Right atrium auricular region (tissue), 2 donors: ENCODE measurements at places on chromosomes 5 and 9. TPM values are rescaled to one million over a fixed set of nuclear protein-coding genes. Genes with fewer than 3 reads are reported as not detected.

- H3K36me3 ChIP-seq: no peaks in the 10 kb centered on the region
- no peak for DNase-seq
- H3K27ac ChIP-seq: no peak overlapping the region
- no peak overlapping the region for H3K4me3 ChIP-seq
- no peaks in the 10 kb centered on the region for H3K4me1 ChIP-seq
Measured at GRCh38 chr5:62065050-62065449, 241.0 kb upstream of the KIF2A start.

GRCh38 chr5:38148021-38148625 lies 110.2 kb upstream of the EGFLAM start:
- no peaks in the 10 kb centered on the region for H3K27me3 ChIP-seq
- no peaks in the 10 kb centered on the region for H3K36me3 ChIP-seq
- H3K4me1 ChIP-seq: no peaks in the 10 kb centered on the region
- no peak overlapping the region for H3K27ac ChIP-seq

DNA sequence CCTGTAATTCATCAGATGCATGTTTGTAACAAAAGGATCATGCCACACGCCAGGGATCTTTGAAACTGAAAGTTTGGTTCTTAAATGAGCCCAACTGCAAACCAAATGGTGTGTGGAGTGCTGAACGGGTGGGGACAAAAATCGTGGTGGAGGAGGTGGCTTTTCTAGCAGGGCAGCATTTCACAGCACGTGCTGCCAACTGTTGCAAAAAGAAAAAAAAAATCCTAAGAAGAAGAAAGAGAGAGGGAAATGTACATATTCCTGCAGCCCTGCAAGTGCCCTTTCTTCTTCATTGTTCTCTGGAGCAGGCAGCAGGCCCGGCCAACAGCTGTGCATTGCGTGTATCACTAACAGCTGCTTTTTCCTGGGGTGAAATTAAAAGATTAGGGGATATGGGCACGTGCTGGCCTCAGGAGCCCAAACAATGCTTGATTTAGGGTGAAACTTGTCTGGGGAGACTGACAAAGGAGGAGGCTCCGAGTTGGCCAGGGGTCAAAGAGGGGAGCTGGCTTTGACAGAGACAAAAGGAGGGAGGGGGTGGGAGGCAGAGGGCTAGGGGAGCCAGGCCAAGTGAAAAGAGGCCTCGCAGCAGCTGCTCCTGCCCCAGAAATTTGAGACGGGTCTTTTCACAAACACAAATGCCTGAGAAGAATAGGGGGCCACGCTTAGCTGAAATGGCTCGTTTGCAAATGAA lies 73.0 kb downstream of the GADD45G start:
- no peak overlapping the region for H3K27ac ChIP-seq
- H3K4me1 ChIP-seq: peaks cover 23% of the 10 kb centered on the region
- no peaks in the 10 kb centered on the region for H3K36me3 ChIP-seq
- DNase-seq: no peak
- H3K4me3 ChIP-seq: no peak overlapping the region
- H3K27me3 ChIP-seq: no peaks in the 10 kb centered on the region

DNA sequence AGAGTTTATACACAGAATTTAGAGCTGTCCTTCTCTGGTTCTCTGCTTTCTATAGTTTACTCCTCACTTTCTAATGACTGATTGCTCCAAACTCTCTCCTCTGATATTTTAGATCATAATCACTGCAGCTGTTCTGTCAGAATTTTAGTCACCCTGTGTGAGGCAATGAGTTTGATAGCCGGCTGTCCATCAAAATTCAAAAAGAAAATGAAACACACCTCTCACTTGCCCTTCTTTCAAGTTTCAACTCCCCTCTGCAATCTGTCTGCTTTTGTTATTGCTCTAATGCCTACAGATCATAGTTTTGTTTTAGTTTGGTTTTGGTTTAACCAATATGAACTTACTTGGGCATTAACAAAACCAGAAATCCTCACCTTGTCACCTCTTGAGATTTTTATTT lies 23.3 kb upstream of the ABLIM3 start:
- H3K27me3 ChIP-seq: no peaks in the 10 kb centered on the region
- H3K4me1 ChIP-seq: peaks cover 5% of the 10 kb centered on the region
- no peaks in the 10 kb centered on the region for H3K36me3 ChIP-seq
- no peak overlapping the region for H3K4me3 ChIP-seq

- no peaks in the 10 kb centered on the region for H3K36me3 ChIP-seq
- no peak overlapping the region for H3K27ac ChIP-seq
- H3K27me3 ChIP-seq: no peaks in the 10 kb centered on the region
- peak; percentile 13 for DNase-seq
- no peaks in the 10 kb centered on the region for H3K4me1 ChIP-seq
Measured at GRCh38 chr5:55920784-55921183, 69.6 kb downstream of the IL31RA start.

- no peaks in the 10 kb centered on the region for H3K36me3 ChIP-seq
- no peak for DNase-seq
- no peak overlapping the region for H3K27ac ChIP-seq
- no peak overlapping the region for H3K4me3 ChIP-seq
- H3K4me1 ChIP-seq: peaks cover 10% of the 10 kb centered on the region
Measured at GRCh38 chr5:58135571-58136335, 324.1 kb downstream of the PLK2 start.

KIAA0825 gene
- 4.3 TPM for total RNA-seq

ACTL7A gene
- total RNA-seq: not detected

SH3GL2 gene
- not detected for total RNA-seq

SLC36A2 gene
- not detected for total RNA-seq
